T-helper 17 cell (primary cell): ENCODE measurements at places on chromosomes 3 and 15. TPM values are rescaled to one million over a fixed set of nuclear protein-coding genes. Genes with fewer than 3 reads are reported as not detected.

The ZBTB47 gene
- 1.1 TPM for total RNA-seq

The C2CD4A gene
- total RNA-seq, result 0.65 TPM

The NEIL1 gene
- 31.6 TPM for total RNA-seq

The CLDN1 gene
- not detected for total RNA-seq

The IQGAP1 gene
- total RNA-seq, result 157 TPM

The ELP6 gene
- 17.1 TPM for total RNA-seq

The DPP8 gene
- 42.9 TPM for total RNA-seq

The SYNPR gene
- not detected for total RNA-seq

The BSN gene
- 0.12 TPM for total RNA-seq

The FEZF2 gene
- total RNA-seq, result not detected

The PLA1A gene
- 0.45 TPM for total RNA-seq

The ECE2 gene
- total RNA-seq, result not detected

The TRIM59 gene
- total RNA-seq, result 32.1 TPM

The MME gene
- 0.18 TPM for total RNA-seq

The RASGRF1 gene
- total RNA-seq, result not detected

The GOLGA8Q gene
- total RNA-seq, result not detected

The ARHGEF26 gene
- total RNA-seq, result not detected

The SKOR1 gene
- 2.7 TPM for total RNA-seq

The TGM4 gene
- total RNA-seq, result not detected

The ROPN1B gene
- not detected for total RNA-seq
